ENCODE measurements at places on chromosomes 2 and 18.

DNA sequence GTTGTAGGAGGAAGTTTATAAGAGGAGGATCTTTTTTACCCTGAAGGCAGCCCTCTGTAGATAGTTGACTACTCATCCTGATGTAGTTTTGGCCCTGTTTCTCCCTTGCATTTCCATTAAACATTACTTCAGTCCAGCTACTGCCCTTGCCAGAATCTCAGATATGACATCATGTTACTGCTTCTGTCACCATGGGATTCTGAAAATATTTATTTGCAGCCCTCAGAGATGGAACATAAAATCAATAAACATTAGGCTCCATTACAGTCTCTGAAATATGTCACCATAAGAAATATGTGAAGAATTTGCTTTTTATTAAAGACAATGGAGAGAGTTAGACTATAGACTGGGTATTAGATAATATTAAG, 68.7 kb upstream of the STK39 start:
- no peak for DNase-seq

DNA sequence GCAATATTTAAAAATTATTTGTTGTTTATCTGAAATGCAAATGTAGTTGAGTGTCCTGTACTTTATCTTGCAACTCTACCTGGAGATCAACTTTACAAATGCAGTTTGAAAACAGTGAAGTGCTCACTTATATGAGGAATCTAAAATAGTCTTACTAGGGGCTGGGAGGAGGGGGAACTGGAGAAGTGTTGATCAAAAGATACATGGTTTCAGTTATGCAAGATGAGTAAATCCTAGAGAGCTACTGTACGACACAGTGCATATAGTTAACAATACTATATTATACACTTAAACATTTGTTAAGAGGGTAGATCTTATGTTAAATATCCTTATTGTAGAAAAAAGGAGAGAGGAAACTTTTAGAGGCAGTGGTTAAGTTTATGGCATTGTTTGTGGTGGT, 241.9 kb downstream of the BCL11A start:
- no peak for DNase-seq

DNA sequence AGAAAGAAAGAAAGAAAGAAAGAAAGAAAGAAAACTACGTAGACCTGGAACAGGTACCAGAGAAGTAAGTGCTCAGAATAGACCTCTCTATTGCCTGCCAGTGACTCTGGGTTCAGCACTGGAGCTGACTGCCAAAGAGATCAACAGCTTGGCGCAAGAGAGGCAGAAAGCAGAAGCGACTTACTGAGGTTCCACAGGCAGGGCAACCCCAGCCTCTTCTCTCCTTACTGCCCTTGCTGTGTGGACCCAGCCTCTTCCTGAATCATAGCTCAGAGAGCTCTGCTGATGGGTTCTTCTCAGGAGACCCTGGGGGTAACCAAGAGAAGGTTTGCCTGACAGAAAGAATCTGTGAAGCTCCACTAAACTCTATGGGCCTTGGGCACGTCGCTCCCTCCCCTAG, 7.1 kb downstream of the CAPN13 start:
- DNase-seq, result no peak

DNA sequence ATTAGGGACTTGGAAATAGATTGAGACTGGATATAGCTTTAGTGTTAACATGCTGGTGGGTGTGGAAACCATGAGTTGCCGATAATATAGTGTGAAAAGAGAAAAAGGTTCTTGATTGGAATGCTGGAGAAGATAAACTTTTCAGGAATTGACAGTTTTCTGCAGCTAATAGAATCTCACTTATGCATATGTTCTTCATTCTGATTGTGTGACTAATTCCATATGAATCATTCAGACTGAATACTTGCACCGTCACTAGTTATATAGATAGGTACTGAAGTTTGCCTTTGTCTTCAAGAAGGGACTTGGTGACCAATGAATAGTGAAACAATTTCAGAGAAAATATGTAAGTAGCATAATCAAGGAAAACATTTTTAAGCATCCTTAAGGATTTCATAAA, 225.7 kb upstream of the FOSL2 start:
- no peak for DNase-seq

- DNase-seq, result no peak
These were observed 158.0 kb downstream of the NEDD4L start for GRCh38 chr18:58201733-58202730.

DNA sequence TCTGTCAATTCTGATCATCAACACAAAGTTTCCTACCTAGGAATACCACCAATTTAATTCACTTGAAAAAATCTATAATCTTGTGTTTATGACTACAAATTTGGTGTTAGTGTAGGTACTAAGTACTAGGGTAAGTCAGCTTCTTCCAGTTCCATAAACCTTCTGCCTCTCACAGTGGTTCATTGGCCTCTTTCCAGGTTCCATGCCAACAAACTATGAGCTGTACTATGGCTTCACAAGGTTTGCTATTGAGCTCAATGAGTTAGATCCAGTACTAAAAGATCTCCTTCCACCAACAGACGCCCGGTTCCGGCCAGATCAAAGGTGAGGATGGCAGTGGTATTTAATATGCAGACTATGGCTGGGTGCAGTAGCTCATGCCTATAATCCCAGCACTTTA, 58.8 kb downstream of the PRKRA start:
- DNase-seq, result no peak

DNA sequence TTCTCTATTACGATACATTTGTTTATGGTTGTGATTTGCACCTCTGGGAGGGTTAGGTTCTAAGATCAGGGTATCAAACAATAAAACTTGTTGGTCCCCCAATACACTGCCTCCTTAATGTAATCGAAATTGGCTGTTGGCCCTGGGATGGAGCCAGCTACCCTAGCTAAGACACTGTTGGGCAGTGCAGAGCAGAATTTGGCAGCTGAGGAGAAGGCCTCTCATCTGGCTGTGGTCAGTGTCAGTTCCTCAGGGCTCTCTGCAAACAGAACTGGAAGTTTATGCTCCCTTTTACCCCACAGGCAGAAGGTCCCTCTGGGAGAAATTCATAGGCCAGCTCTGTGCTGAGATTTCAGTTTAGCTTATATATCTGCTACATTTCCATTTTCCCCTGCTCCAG, 8.6 kb upstream of the HAAO start:
- no peak for DNase-seq

GRCh38 chr2:130920415-130921163, 83.9 kb downstream of the ARHGEF4 start:
- DNase-seq, result no peak

- DNase-seq, result no peak
These were observed 109.1 kb downstream of the CPO start for GRCh38 chr2:207048416-207048815.

- DNase-seq, result no peak
These were observed 120.1 kb downstream of the NCKAP5 start for GRCh38 chr2:133448195-133448594.

DNA sequence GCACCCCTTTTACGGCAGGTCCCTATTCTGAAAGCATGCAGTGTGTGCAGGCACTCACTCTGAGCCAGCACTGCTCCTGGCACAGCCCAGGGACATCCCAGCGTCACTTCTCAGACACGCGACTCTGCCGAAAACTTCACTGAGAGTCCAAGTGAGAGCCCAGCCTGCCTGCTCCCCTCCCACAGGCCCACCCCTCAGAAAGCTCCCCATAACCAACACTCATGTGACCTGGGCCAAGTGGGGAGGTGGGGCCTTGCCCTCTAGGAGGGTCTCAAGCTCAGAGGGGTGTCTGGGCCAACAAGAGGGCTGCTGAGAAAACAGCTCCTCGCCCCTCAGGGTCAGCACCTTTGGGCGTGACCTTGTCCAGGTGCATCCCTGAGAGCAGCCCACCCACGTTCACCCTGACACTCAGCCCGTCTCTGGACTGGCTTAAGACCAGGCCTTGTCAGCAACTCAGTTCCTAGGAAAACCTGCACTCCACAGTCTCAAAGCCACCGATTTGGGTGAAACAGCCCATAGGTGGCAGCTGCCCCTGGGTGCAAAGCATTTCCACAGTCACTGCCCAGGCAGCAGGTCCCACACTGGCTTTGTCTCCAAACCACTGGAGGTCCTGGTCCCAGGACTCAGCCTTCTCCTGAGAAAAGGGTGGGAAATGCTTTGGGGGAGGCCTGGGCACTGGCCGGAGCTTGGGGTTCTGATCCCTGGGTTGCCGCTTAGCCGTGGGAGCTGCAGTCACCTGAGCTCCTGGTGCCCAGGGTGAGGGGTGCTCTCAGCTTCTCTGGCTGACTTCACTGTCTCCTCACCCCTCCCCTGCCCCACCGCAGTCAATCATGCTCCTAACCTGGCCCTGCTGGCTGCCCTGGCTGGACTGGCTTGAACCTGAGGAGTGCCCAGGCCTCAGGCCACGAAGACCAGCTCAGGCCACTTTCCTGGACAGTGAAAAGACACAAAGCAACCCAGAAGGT, 209.6 kb downstream of the HDAC4 start:
- DNase-seq, result no peak

DNA sequence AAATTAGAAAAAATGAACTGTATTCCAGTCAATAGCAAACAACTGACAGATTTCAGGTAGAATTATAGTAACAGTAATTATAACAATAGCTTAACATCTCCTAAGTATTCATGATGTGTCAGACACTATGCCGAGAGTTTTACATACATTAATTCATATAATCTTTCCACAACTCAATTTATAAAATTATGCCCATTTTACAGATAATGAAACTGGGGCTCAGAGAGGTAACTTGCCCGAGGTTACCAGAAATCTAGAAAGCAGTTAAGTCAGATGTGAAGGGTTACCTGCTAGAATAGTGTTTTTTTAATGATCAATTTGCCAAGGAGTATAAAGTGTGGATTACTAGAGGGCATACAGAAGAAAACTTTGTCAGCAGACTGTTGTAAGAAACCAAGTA, 12.2 kb downstream of the NBAS start:
- no peak for DNase-seq

DNA sequence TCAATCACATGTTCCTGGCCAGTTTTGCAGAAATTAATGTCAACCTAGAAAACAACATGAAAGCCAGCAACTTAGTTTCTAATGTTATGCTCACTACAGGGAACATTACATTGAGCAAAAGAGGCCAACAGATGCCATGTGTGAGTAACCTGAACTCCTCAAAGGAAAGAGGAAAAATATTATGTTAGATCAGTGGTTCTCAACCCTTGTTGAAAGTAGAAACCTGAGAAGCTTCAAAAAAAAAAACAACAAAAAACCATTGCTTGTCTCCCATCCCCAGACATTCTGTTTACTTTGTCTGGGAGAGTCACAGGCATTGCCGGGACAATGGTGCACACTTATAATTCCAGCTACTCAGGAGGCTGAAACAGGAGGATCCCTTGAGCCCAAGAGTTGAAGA, 57.7 kb downstream of the METTL4 start:
- no peak for DNase-seq

GRCh38 chr2:46562451-46562840, 83.1 kb downstream of the TMEM247 start:
- no peak for DNase-seq

DNA sequence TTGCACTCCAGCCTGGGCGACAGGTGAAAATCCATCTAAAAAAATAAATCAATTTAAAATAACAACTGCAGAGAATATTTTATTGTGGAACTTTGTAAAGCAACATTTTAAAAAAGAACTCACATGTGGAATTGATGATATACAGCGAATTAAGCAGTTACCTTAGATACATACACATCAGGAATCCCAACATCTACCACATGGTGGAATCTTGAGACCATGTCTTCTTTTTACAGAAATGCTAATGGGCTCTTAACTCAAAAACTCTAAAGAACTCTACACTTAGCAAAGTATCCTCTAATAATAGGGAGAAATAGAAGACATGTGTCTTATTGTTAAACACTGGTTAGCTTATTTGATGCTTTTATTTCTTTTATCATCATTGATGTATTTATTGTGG, 373.6 kb downstream of the CDH7 start:
- no peak for DNase-seq

GRCh38 chr18:61893309-61893970, 633 bp upstream of the RNF152 start:
- DNase-seq, result no peak

DNA sequence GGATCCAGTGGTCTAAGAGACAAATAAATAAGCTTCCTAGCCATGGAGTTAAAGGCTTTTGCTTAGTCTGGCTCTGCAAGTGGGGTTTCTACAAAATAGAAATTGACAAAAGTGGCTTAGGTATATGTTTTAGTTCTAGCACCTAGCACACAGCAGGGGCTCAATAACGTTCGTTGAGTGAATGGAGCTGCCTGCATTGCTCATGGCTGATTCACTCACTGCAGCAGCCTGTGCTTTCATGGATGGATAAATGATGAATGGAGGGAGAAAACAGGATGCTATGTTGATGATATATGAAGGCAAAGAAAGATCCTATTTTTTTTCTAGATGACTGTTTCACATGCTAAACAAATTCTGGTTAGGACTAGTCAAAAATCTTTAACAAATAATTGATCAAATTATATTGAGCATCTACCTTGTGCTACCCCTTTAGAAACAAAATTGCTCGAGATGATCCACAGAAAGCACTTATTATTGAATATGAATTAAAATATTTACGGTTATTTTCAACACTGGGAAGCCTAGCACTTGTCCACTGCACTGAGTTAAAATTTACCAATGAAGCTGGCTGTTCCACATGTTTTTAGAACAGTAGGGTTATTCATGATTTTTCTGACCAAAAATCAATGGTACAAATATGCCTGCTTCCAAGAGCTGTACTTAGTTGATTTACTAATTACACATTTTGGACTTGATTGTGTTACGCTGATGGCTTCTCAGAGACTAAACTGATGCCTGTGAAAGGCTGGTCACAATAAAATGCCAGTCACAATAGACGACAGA, 39.6 kb downstream of the HDHD2 start:
- DNase-seq, result no peak

- DNase-seq, result no peak
These were observed 702.4 kb upstream of the RAB6C start for GRCh38 chr2:129276978-129277584.

GRCh38 chr2:10034333-10035052, 8.9 kb upstream of the KLF11 start:
- DNase-seq, result no peak

GRCh38 chr2:120346667-120347358, 877 bp downstream of the INHBB start:
- no peak for DNase-seq

GRCh38 chr2:172735582-172736423, at the start of gene RAPGEF4:
Gene RAPGEF4 (plus strand): TSS chr2:172735845. CDS start chr2:172735984, 139 bp downstream.
- no peak for DNase-seq

- no peak for DNase-seq
These were observed 1.4 kb downstream of the COL3A1 start for GRCh38 chr2:188975497-188976102.

GRCh38 chr2:24993406-24994145, 21.8 kb upstream of the DNAJC27 start:
- no peak for DNase-seq

DNA sequence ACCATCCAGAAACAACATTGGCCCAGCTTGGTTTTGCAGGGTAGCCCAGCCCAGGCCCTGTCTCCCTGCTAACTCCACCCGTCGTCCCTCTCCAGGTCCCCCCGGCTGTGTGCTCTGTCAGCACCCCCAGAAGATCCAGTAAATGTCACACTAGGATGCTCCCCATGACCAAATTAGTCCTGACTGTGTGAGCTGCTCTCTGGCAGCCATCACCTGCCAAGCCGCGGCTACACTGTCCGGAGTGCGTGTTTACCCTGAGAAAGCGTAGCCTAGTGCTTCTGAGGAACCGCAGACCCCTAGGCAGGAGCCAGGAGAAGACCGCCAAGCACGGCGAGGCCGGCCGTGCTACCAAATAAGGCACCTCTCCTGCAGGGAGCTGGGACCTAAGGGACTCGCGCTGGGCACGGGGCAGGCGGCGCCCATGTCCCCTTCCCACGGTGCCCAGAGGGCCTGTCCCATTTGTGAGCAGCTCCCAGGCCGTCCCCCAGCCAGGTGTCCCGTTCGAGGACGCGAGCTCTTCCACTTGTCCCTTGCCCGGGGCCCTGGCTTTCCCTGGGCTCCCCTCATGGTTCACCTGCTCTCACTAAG, 849.9 kb downstream of the RNF144A start:
- no peak for DNase-seq
